Esophagus muscularis mucosa (tissue), 4 donors: ENCODE measurements at places on chromosomes 3 and 15. TPM values are rescaled to one million over a fixed set of nuclear protein-coding genes. Genes with fewer than 3 reads are reported as not detected.
A peak's percentile ranks its signal among the peaks of the same experiment; 100 is the strongest.

DNA sequence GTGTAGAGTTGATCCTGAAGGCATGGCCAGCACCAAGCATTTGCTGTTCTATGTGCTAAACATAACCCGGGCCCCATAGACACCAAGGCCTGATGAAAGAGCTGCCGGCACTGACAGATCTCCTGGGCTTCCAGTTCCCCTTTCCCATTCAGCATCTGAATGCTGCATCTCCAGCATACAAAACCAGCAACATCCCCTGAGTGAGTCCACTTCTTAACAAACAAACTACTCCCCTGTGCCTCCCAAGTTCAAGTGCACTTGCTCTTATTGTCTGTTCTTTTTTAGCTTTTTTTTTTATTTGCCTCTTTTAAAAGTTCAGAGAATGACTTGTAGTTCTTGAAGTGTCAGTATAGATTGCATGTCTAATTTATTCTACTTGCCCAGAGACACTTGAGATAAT, 156.0 kb downstream of the EDEM1 start:
- DNase-seq, result no peak

GRCh38 chr3:122903171-122903570, 108.3 kb downstream of the SLC49A4 start:
- DNase-seq, result no peak

DISP2 gene
- 0.34 TPM for total RNA-seq

- DNase-seq, result no peak
Observed at GRCh38 chr3:197586181-197586580, 30.4 kb upstream of the BDH1 start.

TICRR gene
- 0.06 TPM for total RNA-seq

- DNase-seq, result no peak
Observed at GRCh38 chr3:181316482-181316881, 326.9 kb upstream of the DNAJC19 start.

DNA sequence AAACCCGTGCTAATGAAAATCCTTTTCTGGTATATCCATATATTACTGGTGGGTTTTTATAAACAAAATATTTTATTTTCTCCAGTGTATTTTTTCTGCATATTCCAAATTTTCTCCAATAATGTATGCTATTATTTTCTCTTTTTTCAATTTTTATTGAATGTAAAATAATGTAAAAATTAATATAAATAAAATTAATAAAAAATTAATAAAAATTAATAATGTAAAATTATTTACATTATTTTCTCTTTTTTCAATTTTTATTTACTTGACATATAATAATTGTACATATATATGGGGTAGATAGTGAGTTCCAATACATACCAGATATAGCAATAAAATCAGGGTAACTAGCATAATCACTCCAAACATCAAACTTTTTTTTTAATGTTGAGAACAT, 56.4 kb downstream of the OXSM start:
- no peak for DNase-seq

GOLGA8K gene
- total RNA-seq, result 0.26 TPM

DNA sequence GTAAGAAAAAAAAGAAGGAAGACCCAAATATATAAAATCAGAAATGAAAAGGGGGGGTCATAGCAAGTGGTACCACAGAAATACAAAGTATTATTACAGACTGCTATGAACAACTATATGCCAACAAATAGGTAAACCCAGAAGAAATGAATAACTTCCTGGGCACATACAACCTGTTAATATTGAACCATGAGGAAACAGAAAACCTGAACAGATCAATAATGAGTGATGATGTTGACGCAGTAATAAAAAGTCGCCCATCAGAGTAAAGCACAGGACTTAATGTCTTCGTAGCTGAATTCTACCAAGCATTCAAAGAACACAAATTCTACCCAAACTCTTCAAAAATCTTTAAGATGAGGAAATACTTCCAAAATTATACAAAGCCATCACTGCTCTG, 921.6 kb upstream of the SEMA6D start:
- DNase-seq, result no peak

DNA sequence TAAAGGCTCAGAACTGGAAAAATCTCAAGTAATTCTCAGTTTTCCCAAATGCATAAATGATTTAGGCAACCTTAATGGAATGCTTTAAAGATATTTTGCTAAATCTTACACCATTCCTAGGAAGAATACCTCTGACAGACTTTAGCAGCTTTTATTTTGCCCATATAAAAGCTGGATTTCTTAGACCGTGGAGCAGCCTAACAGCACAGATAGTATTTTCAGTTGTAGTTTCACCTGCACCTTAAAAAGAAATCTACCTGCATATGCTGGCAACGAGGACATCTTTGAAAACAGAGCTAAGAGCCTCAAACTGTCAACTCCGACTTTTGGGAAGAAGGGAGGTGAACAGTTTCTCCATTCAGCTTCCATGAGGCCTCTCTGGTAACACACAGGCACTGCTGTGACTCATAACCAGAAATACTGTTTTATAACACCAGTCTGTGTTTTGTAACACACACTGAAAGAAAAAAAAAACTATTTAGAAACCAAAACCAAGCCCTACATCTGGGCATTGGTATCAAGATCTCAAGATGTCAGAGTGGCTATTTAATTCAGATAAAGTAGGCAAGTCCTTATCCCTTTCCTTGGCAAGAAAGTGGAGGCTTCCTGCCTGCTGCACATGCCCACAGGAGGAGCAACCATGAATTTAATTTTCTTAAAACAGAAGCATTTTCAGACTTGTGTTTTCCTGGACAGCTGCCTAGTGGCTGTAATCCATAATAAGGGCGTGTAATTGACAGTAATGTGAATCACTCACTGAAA, 181.5 kb upstream of the ICE2 start:
- no peak for DNase-seq

TMEM207 gene
- not detected for total RNA-seq

PPP2R3A gene
- total RNA-seq, result 28.9 TPM

DNA sequence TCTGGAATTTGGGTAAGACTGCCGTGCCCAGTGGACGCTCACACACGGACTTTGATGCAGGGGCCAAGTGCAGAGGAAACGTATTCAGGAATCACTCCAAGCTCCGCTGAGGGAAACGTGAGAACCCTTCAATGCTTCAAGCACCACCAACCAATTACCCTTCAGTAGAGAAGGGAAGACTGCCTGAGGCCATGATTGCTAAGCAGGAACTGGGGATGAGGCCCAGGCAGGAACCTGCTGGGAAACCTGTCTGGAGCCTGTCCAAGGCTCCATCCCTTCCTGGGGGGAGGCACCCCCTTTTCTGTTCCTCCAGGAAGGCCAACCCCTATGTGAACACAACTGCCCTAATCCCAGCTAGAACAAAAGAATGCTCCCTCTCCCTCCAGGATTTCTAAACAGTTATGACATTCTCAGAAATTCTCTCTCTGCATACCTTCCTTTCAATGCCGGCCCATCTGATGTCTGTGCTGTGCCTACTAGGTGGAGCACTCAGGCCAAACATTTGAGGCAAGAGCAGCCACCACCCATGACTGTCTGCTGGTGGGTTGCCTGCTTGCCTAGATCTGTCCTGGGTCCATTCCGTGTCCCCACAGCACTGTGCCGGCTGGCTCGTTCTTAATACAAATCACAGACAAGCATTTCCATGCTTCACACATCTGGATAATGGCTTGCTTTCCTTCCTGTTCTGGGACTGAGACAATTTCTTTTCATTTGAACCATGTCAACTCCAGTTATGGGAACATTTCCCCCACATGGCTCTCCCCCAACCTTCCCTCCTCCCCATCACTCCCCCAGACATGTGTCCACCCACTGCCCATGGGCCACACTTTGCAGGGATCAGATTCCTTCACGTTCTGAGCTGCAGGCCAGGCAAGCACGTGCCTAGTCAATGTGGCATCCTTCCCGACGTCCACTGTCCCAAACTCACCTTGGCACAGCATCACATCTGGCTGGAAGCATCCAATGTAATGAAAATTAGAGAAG, 149.4 kb downstream of the ADAMTS17 start:
- DNase-seq, result no peak

GOLGA8T gene
- total RNA-seq, result not detected

DNA sequence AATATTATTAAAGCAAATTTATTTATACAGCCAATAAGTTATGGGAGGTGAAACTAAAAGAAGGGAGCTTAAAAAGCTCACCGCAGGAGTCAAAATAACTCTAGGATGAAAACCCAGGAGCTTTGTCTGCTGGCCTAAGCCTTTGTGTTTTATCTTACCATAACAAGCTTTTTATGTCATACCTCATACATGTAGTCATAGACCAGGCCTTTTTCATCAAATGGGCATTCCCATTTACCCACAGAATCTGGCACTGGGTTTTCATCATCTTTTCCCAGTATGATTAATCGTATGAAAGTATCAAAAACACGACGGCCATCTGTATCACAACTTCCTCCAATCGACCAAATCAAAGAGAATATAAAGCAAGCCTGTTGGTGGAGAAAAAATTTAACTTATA, 122.8 kb downstream of the DNAH12 start:
- no peak for DNase-seq

DNA sequence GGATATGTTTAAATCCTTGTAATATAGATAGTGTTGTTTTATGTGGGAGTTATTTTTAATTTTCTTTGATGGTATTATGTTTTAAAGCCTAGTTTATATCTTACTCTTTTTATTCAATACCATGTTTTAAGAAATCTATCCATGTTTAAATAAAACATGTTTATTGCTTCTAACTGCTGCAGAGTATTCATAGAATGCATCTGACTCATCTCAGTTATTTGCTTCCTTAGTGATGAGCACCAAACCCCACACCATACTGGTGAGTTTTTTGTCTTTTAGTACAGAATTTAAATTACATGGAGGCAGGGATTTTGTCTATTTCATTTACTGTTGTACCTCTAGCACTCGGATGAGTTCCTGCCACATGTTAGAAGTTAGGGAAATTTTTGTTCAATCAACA, 209.2 kb downstream of the NSUN3 start:
- no peak for DNase-seq

ITGA11 gene
- total RNA-seq, result 3.6 TPM

IQCH gene
- total RNA-seq, result 0.58 TPM

GRCh38 chr3:72050048-72050632, 265.2 kb upstream of the PROK2 start:
- DNase-seq, result no peak

DNA sequence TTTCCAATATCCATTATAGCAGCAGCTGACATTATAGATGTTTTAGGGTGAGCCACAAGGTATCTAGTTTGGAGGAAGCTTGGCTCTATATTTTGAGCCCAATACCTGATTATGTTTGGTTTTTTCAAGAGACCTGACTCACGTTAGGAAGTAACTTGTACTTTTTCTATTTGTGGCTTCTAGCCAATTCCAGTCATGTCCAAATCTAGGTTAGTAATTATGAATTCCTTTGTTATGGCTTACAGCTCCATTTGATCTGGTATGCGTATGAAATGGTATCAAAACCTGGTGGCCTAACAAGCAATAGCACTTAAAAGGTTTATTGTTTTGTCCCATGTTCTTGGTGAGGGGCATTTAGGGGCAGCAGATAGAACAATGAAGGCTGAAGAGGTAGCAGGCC, 115.9 kb downstream of the TOP2B start:
- no peak for DNase-seq

GRCh38 chr15:92468991-92469390, 75.3 kb downstream of the ST8SIA2 start:
- no peak for DNase-seq

GRCh38 chr3:64345371-64345770, 120.1 kb upstream of the PRICKLE2 start:
- peak; percentile 79 for DNase-seq

KCNH8 gene
- 0.11 TPM for total RNA-seq

DNA sequence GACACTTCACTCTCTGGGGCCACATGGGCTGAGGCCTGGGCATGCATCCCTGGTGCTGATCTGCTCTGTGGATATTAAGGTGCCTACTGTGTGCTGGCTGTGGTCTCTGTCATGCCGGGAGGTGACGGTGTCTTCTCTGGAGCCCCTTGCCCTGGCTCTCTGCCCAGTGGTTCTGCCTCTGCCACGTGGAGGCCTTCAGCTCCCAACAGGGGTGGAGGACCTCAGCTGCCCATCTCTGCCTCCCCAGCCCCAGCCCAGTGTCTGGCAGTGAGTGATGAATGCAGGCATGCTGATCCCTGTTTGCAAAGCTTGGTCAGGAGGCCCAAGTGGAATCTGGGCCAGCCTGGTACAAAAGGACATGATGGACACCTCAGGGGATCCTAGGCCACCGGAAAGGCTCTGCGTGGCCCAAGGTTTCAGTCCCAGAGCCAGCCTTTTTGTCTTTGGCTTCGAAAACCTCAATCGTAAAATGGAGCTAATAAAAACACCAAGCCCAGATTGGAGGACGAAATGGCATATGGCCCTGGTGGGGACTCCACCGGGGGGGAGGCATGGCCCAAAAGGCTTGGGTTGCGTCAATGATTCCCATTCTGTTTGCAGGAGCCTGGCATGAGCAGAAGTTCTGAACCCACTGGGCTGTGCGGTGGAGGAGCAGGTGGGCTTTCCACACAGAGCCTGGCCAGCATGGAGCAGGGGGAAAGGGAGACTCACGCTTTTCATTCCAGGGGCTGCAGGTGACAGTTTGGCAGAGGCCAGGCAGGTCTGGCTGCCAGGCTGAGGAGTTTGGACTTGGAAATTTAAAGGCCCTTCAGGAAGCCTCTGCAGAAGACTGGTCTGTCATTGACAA, 54.7 kb upstream of the KLF13 start:
- peak; percentile 37 for DNase-seq

DNA sequence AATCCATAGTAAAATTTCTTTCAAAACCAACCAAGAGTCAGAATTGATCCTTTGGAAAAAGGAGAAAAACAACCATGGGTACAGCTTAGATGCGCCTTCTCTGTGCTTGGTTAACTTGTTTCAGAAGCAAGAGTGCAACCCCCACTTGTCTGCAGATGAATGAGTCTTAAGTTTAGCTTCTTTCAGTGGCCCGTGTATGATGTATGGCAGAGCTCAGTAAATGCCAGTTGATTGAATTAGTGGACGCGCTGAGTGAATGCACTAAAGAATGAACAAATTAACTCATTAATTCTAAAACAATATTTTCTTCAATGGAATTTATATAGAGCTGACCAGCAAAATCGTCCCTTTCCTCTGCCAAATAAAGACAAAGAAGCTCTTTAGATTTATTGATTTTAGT, 67.0 kb upstream of the ARHGEF3 start:
- DNase-seq, result no peak

DNA sequence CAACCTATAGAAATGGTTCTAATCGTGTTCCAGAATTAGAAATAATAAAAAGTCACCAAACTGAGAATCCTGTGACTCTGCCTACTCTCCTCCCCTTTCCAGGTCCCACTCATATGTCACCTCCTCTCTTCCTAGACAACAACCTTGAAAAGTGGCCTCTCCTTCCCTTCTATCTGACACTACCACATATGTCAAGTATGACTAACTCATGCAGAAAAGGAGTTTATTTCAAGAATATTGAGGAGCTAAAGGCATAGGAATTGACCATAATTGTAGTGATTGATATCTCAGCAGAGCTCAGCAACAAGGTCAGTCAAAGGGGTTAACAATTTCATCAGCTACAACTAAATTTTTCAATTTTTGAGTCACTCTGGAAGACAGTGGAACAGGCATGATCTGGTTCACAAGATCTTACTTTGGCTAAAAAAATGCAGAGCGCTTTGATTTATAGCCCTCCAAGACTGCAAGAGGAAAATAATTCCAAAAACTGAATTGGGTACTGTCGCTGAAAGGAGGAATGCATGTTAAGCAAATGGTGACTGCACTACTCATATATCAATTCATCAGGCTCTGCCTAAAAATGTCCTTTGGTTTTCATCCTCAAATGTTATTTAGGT, 160.6 kb upstream of the ARHGEF26 start:
- no peak for DNase-seq

GRCh38 chr3:150346981-150347863, 60.9 kb upstream of the TSC22D2 start:
- DNase-seq, result no peak

TEX55 gene
- not detected for total RNA-seq
